Urothelium cell line (cell line): ENCODE measurements at places on chromosomes 1 and 21.
A peak's percentile ranks its signal among the peaks of the same experiment; 100 is the strongest.

DNA sequence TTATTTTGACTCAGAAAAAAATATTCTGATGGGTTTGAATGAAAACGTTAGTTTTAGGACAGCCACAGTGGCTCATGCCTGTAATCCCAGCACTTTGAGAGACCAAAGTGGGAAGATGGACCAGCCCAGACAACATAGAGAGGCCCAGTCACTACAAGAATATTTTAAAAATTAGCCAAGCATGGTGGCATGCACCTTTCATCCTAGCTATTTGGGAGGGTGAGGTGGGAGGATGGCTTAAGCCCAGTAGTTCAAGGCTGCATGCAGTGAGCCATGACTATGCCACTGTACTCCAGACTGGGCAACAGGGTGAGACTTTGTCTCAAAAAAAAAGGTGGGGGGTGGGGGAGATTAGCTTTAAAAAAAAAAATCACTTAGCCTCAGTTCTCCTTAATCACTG is 127.5 kb downstream of the LBR start:
- DNase-seq, result no peak

DNA sequence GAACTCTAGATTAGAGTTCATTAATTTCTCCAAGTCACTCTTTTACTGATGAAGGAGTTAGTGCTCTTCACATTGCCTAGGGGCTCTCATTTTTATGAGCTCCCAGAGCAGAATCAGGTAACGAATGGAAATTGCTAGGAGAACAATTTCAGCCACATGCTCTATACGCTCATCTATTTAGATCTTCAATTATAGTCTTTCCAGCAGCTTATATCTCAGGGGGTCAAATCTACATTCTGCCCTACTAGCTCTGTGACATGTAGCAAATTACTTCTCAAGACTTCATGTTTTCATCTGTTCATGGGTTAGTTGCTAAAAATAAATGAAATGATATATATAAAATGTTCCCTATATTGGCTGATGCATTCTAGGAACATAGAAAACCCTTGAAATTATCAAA is 183.6 kb downstream of the PLPP3 start:
- DNase-seq, result no peak

DNA sequence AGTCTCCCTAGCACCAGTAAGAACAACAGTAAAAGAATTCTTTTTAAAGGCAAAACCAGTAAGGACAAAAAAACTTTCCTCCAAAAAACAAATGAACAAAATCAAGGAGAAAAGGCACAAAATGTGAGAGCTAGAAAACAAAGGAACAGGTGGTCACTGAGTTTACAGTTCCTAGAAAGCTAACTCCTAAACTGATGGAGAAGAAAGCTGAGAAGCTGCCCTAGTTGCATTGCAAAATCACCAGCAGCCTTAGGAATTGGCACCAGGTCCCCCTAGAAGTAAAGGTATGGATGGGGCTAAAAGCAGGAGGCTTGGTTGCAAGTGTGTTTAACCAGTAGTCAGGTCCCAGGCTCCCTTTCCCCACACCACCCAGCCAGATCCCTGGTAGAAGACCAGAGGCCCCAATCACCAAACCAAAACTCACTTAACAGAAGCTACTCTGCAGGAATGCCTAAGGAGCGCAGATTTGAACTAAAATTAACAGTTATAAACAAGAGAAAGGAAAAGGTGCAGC is 47.6 kb downstream of the RAB3GAP2 start:
- no peak for DNase-seq

GRCh38 chr21:29506947-29507346 is 208.2 kb downstream of the BACH1 start:
- DNase-seq, result no peak

DNA sequence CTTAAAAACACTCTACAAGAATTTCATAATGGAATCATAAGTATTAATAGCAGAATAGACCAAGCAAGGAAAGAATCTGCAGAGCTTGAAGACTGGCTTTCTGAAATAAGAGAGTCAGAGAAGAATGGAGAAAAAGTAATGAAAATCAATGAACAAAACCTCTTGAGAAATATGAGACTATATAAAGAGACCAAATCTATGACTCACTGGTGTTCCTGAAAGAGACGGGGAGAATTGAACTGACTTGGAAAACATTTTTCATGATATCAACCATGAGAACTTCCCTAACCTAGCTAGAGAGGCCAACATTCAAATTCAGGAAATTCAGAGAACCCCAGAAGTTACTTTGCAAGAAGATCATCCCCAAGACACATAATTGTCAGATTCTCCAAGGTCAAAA is 85.6 kb downstream of the GDAP2 start:
- DNase-seq, result no peak

GRCh38 chr1:15329104-15329820 is 80.4 kb upstream of the EFHD2 start:
- DNase-seq, result no peak

DNA sequence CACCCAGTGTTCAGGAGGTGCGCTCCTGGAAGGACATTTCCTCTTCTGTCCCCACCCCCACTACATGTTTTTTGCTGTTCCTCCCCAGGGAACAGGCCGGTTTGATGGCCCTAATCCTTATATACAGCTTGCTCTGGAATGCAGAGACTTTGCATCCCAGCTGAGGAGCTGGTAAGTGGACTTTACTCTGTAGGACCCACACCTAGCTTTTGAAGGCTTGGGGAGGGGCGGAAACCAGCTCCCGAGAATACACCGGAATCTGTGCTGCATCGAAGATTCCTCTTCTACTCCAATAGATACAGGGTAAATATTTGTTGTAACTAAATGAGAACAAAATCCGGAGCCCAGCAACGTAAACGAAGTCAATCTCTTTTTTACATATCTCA is 1.2 kb upstream of the CGN start:
- no peak for DNase-seq

GRCh38 chr1:203665993-203666392 is 39.4 kb downstream of the ATP2B4 start:
- DNase-seq, result no peak

- DNase-seq, result peak; percentile 56
Measured at GRCh38 chr1:41454406-41454805, 30.1 kb downstream of the EDN2 start.

GRCh38 chr1:155093911-155094621 is 15.4 kb downstream of the EFNA3 start:
- DNase-seq, result no peak

GRCh38 chr1:94254073-94254810 is 16.9 kb upstream of the ARHGAP29 start:
- DNase-seq, result no peak

DNA sequence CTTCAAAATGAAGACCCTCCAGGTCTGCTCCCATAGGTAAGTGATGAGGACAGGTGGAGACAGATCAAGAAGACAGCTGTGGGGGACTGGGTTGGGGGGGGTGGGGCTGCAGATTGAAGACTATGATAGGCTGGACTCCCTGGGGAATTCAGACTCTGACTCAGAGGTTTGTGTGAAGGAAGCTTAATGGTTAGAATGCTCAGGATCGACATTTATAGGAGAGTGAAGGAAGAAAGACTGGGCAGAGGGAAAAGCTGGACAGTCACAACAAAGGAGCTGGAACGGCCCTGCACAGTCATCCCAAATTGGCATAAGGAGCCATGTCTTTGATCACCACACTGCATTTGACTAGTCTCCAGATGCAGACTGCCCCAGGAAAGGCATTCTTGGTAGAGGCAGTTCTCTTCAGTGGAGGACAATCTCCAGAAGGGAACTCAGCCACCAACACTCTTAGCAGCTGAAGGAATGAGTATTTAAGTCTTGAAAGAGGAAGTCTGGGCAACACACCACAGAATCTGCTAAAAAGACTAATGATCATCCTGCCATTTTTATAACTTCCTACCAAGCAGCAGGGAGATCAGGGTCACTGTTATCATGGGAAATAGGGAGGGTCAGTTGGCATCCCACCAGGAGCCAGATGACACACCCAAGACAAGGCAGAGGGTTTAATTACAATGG is 120.0 kb upstream of the ZC3H11B start:
- no peak for DNase-seq

DNA sequence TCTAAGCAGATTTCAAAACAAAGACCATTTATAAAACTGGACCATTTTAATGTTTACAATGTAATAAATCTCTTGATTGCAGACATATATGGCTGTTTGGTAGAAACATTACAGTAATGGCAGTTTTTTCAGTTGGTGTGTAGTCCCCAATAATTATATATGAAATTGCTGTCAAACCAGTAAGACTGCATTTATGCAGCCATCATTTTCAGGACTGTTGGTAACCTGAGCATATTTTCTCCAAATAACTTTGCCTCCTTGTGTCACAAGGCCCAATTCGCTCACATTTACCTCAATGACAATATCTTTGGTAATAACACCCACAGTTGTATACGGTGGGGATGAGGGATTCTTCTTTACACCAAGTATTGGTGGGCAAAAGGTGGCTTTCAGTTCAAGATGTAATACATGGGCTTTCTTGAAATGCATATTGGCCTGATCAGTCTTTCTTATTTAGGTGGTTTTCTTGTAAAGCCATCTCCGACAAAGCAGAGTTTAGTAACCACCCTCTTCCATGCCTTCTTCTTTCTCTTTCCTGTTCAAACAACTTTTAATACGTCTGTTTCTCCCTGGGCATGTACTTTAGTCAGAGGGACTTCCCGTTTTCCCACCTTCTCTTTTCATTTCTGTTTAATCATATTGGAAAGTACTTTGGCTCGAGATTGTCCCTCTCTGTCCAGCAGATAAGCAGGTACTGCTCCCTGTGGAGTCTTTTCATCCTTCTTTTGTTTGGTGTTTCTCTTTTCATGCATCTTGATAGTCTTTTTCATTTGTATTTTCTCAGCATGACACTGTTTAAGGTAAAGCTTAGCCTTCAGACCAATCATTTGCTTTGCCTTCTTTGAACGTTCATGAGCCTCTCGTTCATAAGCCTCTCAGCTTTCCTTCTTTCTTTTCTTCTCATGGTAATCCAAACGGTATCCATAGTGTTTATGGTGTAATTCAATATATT is 30.4 kb downstream of the ATP2B4 start:
- DNase-seq, result no peak

DNA sequence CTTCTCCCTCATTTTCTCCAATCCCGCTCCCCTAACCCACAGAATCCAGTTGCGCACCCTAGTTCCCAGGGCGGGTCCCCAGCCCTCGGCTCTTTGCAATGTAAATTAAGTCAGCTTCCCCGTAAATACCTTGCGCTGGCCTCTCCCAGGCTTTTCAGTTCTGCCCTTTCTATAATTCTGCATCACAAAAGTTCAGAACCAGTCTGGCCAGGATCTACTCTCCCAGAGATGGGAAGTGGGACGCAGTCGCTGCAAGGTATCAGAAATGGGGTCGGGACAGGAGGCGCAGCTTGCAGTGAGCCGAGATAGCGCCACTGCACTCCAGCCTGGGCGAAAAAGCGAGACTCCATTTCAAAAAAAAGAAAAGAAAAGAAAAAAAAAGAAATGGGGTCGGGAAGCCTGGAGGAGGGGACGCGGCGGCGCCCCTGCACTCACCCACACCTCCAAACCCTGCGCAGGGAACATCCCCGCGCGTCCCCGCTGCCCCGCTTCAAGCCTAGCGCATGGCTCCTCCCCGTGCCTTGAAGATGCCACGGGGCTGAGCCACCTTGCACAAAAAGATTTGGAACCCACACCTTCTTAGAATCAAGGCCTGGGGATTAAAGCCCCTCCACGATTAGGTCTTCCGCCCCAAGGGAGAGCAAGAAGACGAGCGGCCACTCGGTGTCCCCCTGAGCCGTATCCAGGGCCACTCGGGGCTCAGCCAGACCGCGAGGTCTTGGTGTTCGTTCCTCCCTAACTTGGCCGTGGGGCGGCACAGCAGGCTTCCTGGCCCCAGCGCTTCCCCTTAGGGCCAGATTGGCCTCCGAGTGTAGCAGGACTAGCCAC is 27.2 kb upstream of the ITLN2 start:
- DNase-seq, result no peak

DNA sequence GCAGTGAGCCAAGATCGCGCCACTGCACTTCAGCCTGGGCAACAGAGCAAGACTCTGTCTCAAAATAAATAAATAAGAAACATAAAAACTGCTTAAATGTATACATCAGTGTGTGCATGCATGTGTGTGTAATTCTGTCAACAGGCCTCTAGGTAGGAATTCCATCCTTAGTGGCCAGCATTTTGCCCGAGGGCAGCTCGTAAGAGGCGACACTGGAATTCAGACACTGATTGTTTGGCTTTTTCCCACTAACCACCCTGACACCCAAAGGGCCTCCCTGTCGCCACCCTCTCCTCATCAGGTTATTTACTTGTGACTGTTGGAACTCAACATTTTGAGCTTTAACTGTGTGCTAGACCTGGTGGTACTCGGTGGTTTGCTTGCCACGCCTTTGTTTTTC is 64.0 kb upstream of the KIF1B start:
- DNase-seq, result no peak

- DNase-seq, result no peak
Measured at GRCh38 chr1:2205191-2205952, 10.8 kb upstream of the FAAP20 start.

- no peak for DNase-seq
Measured at GRCh38 chr21:18170829-18171228, 73.8 kb upstream of the CHODL start.

DNA sequence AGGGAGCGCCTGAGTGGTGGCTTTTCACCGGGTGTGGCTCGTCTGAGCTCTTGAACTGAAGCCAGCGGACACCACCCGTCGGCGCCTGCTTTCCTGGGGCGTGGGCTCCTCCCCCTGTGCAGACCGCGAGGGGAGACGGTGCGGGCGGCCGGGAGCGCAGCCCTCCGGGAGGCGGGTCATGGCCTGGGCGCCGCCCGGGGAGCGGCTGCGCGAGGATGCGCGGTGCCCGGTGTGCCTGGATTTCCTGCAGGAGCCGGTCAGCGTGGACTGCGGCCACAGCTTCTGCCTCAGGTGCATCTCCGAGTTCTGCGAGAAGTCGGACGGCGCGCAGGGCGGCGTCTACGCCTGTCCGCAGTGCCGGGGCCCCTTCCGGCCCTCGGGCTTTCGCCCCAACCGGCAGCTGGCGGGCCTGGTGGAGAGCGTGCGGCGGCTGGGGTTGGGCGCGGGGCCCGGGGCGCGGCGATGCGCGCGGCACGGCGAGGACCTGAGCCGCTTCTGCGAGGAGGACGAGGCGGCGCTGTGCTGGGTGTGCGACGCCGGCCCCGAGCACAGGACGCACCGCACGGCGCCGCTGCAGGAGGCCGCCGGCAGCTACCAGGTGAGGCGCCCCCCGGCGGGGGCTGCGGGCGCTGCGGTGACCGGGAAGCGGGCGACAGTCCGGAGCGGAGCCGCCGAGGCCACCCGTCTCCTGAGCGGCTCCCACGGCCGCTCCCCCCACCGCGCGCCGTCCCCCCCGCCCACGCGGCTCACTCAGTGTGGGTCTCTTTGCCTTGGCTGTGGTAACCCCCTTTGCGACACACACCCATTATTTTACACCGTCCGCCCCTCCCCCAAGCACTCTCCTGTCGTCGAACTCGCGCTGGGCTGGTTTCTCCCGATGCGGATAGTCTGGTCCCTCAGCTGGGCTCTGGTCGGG is at the start of gene TRIM58:
Gene TRIM58, plus strand, starts transcription at position 119 of the 916 bp plus-strand sequence. Its CDS starts 60 bp downstream, at position 179.
- peak; percentile 88 for DNase-seq

DNA sequence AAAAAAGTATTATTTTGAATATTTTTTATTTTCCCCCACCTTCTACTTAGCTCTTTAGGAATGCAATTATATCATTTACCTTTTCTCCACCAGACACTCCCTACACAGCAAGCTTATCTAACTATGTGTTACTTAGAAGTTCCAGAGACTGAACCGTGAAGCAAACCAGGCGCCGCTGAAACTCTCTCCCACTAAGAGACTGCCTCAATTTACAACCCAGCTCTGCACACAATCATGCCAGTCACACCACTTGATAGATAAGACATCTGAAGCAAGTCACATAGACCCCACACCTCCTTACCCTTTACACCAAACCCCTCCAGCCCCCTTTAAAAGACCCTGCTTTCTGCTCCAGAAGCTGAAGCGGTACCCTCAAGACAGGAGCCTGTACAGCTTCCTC is 245.5 kb downstream of the S1PR1 start:
- no peak for DNase-seq

- no peak for DNase-seq
Measured at GRCh38 chr21:26199456-26199855, 28.9 kb upstream of the APP start.
